Globus pallidus (tissue), 1 donor: ENCODE measurements at places on chromosomes 7 and 10.
A peak's percentile ranks its signal among the peaks of the same experiment; 100 is the strongest.

- DNase-seq = no peak
These were observed 22.5 kb downstream of the ZSCAN25 start for GRCh38 chr7:99639267-99639666.

- DNase-seq = no peak
These were observed 951 bp downstream of the AS3MT start for GRCh38 chr10:102870221-102870620.

DNA sequence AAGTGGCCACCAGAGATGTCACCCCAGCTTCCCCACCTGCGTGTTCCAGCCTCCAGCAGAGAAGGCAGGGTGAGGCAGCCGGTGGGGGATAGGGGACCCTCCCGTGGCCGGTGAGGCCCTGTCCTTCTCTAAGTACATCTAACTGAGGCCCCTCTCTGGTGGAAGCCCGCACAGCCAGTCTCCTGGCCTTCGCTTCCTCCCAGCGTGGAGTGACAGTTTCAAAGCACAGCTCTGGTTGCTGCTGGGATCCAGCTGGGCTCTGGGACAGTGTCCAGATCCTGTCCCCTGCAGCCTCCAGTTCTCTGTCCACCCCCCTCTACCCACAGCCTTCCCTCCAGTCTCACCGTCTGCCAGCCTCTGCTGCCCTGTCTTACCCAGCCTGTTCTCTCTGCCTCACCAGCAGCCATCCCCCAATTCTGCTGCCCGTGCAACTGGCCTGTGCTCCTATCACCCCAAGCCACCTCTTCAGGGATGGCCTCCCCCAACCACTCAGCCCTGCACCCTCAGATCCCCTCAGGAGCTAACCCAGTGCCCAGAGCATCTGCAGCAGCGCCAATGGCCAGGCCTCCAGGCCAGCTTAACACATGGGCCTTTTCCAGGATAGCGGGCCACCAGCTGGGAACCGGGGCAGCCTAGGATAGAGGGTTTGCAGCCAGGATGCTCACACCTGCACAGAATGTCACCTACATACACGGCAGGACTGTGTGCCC, 16.3 kb upstream of the SH2B2 start:
- DNase-seq = no peak

DNA sequence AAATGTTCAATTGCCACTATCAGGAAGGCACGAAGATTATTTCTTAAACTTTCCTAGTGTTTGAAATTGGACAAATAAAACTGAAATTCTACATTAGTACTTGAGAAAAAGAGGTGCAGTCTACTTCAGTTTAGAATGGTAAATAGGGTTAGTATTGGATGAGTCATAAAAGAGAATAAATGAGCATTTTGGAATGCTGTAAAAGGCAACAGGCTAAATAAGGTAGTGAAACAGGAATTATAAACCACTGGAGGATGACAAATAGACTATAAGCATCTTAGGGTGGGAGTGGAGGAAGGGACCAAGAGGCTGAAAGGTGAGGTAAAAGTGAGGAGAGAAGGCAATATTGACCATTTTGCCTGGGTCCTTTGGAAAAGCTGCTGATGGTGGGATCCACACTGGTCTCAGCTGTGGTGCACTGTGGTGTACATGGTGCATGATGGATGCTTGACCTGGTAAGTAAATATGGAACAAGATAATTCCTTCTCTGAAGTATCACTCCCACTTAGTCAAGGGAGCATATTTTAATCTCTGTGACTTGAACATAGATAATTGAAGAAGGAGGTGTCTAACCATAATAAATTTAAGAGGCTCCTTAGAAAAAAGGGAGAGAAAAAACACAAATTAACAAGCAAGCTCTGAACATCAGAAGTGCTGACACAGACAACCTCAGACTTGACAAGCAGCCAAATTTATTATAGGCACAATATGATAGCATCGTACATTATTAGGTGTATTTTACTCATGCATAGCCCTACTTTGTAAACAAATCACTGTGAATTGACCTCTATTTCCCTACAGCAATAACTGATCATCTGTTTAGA, 76.4 kb upstream of the SCIN start:
- DNase-seq = no peak

- no peak for DNase-seq
These were observed 1.7 kb downstream of the TSPAN12 start for GRCh38 chr7:120856198-120856597.

- no peak for DNase-seq
These were observed 6.2 kb upstream of the PIK3CG start for GRCh38 chr7:106858618-106859532.

GRCh38 chr10:308572-309085, 173.4 kb downstream of the ZMYND11 start:
- no peak for DNase-seq

DNA sequence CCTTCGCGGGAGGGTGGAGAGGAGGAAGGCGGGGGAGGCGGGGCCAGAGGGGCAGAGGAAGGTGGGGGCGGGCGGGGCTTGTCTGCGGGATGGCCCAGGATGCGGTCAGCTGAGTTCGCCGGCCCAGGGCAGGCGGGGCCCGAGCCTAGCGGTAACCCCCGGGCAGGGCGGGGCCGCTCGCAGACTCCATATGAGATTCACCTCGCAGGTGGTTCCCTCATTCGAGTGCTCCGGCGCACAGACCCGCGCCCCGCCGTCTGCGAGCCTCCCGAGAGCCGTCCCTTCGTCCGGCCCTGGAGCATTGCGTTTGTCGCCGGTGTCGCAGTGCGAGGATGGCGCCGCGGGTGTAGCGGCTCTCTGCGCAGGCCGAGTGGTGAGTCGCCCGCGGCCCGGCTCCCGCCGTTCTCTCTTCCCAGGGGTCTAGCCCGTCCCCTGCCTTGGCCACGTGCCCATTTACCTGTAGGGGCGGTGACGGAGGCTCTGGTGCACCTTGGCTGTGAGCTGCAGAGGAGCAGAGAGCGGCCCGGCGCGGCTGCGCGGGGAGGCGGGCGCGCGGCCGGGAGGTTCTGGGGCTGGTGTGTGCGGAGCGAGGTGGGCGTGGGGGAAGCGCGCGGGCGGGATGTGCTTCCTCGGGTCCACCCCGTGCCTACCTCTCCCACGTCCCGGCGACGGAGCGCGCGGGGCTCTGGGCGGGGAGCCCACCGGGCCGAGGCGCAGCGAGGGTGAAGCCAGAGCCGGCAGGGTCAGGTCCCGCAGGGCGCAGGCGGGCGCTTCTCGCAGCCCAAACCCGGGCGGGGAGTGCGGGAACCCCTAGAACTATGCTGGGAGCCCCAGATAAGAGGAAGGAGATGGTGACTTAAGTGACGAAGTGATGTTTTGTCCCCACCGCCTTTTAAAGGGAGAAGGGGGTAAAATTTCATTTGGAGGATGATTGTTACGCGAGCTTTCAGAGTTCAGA, at the start of gene UPP1:
UPP1 (plus strand) TSS at position 220 of the 958 bp plus-strand sequence. CDS start 5,519 bp downstream, outside the sequence.
- DNase-seq = peak; percentile 75

GRCh38 chr10:32084185-32084851, 28.1 kb upstream of the KIF5B start:
- no peak for DNase-seq

GRCh38 chr10:29807163-29807806, 172.5 kb upstream of the SVIL start:
- DNase-seq = no peak

- DNase-seq = no peak
These were observed 16.1 kb upstream of the PRXL2A start for GRCh38 chr10:80392250-80392649.

GRCh38 chr7:83410989-83411591, 237.8 kb downstream of the SEMA3E start:
- peak; percentile 56 for DNase-seq

DNA sequence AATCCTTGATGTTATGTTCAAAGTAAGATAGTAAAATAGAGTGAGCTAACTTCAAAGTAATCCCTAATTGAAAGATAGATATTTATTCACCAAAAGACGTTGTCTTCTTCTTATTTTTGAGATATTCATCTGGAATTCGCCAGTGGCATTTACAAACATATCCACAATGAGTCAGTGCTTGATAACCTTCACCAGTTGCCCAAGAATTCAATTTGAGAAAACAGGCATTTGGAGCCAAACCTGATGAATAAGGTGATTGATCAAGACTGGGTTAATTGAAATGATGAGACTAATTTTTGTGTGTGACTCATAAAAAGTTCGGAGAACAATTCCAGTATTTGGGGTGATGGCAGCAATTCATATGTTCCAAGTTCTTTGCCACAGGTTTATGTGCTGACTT, 344.0 kb downstream of the ARL4A start:
- DNase-seq = no peak

DNA sequence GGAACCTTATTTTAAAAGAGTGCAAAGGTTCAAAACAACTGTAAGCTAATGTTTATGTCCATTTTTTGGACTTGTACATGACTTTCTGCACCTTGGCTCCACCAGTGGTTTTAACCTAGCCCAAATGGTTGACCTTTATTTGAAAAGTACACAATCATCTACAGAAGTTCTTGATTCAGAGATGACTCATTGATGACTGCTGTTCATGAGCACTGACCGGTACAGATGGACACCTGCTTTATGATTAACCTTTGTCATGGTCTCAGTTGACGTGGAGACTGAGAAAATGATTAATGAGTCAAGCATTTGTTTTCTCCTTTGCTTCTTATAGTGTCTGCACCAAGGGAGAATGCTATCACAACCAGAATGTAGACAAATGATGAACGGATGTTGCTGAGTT, 55.7 kb upstream of the PTER start:
- no peak for DNase-seq

- no peak for DNase-seq
These were observed 40.9 kb upstream of the MET start for GRCh38 chr7:116630932-116631671.

DNA sequence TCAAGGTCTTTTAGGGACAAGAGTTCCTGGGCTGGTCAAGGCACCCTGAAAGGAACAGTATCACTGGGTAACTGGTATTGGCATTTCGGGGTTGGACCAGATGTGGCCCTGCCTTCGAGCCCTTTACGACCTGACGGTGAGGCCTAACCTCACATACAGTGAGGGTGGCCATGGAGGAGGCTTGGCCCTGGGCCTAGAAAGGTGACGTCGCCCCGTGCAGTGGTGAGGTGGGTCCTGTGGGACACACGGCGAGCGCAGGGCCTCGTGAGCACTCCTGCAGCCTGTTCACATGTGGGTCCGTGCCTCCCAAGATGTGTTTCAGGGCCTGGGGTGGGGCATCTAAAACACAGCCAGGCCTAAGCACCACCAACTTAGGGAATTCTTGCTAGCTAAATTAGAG, 36.1 kb downstream of the CRHR2 start:
- no peak for DNase-seq

GRCh38 chr7:134435161-134435920, 23.6 kb downstream of the AKR1B1 start:
- no peak for DNase-seq

GRCh38 chr7:151115121-151115835, 29.0 kb downstream of the AGAP3 start:
- no peak for DNase-seq

- DNase-seq = peak; percentile 73
These were observed 1.2 kb downstream of the KLF6 start for GRCh38 chr10:3783682-3784432.

DNA sequence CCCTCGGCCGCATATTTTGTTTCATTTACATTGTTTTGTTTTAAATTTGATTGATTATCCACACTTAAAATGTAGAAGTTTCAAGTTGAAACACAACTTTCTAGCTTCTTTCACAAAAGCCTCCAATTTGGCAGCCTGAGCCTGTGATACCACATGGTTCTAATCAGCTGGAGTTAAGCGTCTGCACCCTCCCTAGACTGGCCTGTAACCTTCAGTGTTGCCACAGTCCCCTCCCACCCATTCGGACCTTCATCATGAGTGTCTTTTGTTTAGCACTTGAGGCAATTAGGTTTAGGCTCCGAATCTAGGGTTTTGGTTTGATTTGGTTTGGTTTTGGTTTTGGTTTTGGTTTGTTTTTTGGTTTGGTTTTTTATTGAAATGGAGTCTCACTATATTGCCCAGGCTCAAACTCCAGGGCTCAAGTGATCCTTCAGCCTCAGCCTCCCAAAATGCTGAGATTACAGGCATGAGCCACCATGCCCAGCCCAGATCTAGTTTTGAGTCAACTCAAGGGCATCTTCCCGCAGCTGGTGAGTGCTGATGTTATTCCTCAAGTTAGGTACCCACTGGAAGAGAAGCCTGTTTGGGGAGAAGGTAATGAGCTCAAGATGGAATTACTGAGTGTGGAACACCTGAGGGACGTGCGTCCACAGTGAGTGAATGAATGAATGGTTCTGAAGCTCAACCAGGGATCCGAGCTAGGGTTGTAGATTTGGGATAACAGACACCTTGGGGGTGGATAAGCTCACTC, 201.4 kb downstream of the HECW1 start:
- DNase-seq = no peak

DNA sequence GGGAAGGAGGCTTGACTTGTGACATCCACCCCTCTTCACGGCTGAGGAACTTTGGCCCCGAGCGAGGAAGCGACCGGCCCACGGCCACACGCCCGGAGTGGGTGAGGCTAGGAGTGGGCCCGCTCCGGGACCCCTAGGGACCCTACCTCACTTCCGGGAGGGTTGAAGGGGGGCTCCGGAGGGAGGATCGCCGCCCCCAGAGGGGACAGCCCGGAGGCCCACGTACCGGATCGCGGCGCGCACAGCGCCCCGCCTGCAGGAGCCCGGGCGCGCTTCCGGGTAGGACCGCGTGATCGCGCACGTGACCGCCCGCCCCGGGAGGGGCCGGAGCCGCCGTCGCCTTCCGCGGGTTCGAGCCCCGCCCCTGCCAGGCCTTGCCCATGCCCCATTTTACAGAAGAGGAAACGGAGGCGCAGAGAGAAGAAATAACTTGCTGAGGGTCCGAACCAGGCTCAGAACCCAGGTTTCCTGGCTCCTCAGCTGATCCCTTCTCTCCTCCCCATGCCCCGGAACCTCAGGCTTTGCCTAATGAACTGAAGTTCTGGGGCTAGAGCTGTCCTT, at the start of gene HPS1:
HPS1 (minus strand) TSS at position 275 of the 561 bp plus-strand sequence. CDS start 3,695 bp downstream, outside the sequence.
- peak; percentile 66 for DNase-seq

GRCh38 chr10:117112220-117112619, 25.9 kb downstream of the VAX1 start:
- no peak for DNase-seq

GRCh38 chr7:129949292-129950133, 3.2 kb downstream of the UBE2H start:
- peak; percentile 54 for DNase-seq

DNA sequence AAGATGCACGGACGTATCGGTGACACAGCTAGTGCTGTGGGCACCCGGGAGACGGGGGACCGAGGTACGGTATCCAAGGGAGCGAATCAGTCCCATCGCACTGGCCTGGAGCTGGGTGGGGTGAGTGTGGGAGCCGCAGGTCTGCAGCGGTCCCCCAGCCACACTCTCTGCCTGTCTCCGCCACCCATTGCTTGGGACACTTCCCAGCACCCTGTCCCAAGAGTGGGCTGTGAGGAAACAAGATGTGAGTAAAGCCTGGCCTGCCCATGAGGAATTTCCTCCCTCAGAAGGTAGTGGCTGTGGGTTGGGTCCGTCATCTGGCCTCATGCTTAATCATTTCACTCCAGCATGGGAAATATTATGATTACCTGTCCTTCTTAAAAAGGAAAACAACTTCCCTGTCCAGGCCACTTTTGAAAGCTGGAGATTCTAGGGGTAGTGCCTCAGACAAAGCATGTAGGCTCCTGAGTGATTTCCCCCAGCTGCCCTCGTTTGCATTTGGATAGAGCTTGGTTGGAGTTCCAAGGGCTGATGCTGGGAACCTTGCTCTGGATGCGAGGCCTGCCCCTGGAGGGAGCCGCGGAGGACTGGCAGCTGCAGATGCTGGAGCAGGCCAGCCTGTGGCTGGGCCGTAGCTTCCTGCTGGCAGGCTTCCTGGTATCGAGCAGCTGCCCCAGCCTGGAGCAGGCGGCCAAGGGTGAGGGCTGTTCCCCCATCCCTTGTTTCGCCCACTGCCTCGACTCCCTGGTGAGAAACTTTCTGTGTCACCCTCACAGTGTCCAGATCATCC, 6.2 kb upstream of the ACTR3C start:
- DNase-seq = peak; percentile 67

GRCh38 chr7:15174485-15174884, 271.9 kb upstream of the DGKB start:
- DNase-seq = no peak

- no peak for DNase-seq
These were observed 7.2 kb downstream of the FAM3C start for GRCh38 chr7:121388950-121389349.
